ENCODE measurements at places on chromosomes 13 and 19.

DNA sequence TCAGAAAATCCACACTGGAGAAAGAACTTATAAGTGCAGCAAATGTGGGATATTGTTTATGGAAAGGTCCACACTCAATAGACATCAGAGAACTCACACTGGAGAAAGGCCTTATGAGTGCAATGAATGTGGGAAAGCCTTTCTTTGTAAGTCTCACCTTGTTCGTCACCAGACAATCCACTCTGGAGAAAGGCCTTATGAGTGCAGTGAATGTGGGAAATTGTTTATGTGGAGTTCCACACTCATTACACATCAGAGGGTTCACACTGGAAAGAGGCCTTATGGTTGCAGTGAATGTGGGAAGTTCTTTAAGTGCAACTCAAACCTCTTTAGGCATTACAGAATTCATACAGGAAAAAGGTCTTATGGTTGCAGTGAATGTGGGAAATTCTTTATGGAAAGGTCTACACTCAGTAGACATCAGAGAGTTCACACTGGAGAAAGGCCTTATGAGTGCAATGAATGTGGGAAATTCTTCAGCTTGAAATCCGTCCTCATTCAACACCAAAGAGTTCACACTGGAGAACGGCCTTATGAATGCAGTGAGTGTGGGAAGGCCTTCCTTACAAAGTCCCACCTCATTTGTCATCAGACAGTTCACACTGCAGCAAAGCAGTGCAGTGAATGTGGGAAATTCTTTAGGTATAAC is 12.0 kb upstream of the ZNF548 start:
- no peak for DNase-seq

DNA sequence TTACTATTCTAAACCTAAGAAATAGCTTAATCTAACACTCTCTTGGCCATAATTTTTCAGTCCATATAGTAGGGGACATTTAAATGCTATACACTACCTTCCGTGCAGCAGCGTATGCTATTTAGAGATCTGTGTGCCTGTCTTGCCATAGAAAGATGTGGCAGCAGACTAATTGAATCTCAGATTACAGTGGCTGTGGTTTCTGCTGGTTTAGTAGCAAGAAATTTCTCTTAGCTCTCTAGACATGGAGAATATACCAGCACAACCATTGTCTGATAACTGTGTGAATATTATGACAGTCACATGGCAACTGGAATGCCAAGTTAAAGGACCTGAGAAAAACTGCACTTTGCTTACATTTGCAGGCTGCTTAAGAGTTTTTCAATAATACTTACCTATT is 672.4 kb upstream of the MIR17HG start:
- no peak for DNase-seq

DNA sequence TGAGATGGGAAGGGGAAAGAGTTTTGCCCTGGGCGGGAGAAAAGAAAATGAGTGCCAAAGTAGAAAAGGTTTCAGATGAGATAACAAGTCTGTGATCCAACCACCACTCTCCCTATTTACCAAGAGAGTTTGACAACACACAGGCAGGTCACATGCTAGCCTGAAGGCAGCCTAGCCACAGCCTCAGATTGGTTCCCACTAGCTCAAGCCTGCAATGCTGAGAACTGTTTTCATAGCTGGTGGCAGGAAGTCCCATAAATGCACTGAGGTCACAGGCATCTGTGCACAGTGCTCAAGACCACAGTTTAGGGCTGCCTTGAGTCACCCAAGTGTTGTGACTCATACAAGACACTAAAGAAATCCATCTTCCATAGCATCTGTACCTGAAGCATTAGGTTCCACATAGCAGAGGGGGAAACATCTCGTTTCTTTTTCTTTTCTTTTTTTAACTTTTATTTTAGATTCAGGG is 18.5 kb upstream of the POP4 start:
- DNase-seq: no peak

DNA sequence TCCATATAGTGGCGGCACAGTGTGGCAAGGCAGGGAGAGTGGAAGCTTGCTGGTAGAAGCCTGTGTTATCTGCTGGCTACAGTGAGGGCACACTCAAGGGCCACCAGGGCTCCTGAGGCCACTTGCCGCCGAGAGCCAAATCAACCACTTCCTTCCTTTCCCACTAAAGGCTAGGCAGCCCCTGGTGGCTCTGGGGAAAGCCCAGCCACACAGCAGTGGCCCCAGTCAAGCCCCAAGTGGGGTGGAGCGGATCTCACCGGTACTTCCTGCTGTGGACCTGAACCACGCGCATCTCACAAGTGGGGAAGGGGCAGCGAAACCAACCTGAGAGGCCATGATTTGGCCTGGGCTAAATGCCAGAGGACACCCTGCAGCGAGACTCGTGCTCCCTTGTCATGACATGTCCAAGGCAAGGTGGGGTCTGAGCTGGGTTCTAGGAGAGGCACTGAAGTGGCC is 21.9 kb upstream of the SLC35E1 start:
- peak; percentile 63 for DNase-seq

DNA sequence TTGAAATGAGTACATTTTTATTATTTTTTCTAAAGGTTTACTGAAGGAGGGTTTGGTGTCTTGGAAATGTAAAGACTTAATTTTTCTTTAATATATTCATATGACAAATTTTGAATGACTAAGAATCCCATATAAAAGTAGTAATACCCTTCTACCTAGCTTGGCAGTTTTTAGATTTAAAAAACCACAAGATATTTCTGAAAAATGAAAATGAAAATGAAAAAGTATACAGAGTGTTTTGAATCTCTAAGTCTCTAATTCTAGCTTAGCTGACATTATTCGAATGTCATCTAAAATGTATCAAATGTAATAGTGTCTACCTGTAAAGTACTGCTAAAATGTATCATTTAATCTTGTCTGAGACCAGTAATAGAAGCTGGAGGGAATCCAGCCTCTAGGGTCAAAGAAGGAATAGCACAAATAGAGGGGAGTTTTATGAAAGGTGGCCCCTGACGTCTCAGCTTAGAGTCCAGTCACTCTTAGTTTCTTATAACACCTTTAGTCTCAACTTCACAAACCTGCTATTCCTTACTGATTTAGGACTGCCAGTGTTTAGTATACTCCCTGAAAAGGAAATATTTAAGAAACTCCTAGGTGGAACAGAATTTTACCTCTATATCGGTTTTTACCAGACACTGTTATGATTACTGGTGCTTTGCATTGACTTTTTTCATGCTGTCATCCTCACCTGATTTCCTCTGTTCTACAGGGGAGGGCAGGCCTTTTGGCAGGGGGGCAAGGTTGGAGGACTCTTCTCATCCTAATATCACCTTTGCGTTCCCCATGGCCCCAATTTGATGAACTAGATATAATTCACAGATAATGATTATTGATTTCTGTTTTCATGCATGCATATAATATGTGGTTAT is 16.2 kb upstream of the MIR17HG start:
- no peak for DNase-seq

GRCh38 chr19:41302624-41303351 is 7.2 kb upstream of the CCDC97 start:
- DNase-seq: peak; percentile 45

DNA sequence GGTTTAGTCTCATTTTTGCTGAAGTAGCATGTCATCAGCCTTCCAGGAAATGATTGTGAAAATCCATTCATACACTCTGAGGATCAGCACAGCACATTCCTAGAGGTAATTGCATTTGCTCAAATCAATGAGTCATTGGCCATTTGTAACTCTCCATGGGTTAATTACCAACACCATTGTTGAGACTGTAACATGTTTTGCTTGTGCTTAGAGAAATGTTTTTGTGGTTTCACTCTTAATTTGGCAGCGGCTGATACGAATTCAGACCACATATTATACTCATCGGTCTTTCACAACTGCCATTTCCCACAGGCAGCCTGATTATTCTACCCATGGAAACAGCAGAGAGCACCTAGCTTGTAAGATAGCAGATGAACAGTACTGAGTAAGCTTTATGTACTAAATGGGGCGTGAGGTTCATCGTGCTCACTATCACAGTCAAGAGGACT is 110.3 kb downstream of the NHLRC3 start:
- no peak for DNase-seq

DNA sequence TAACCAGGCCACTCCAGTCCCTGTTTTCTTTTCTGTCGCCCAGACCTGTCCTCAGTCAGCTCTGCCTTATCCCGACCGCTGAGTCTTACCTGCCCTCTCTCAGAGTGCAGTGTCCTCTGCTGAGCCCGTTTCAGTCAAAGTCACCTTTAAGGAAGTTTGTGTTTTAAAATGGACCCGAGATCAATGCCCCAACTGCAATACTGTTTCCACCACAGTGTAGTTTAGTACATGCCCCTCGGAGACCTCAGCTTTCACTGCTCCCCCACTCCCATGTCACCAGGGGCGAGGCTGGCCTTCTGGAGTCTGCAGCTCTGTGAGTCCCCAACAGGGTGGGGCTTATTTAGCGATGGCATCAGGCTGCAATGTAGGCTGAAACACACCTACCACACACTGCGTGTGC is 248.4 kb upstream of the TSHZ3 start:
- no peak for DNase-seq

- DNase-seq: no peak
Observed at GRCh38 chr19:15195371-15196334, 5.1 kb downstream of the NOTCH3 start.

DNA sequence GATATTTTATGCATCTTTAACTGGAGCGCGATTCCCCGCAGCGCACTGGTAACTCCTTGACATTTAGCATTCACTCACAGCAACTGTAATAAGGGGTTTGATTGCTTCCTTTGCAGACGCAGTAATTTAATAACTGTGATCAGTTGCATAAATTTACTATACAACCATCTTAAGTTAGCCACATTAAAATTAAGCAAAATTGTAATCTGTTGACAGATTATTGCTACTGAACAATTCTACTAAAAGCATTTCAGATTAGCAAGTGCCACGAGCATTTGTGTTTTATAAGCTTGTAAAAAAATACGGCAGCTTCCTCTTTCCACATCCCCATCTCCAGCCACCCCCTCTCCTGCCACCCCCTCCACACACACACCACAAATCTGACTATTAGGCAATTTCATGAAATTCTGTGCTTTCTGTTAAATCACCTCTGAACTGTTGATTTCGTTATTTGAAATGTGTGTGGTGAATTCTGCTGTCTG is 44.4 kb downstream of the TSHZ3 start:
- peak; percentile 93 for DNase-seq

DNA sequence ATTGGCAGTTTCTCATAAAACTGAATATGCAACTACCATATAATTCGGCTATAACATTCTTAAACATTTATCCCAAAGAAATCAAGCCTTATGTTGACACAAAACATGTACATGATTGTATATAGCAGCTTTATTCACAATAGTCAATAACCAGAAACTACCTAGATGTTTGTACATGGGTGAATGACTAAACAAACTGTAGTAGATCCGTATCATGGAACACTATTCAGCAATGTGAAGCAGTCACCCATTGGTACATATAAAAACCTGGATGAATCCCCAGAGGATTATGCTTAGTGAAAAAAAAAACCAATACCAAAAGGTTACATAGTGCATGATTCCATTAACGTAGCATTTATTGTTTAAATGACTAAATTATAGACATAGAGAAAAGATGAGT is 471.7 kb upstream of the KLHL1 start:
- DNase-seq: no peak

DNA sequence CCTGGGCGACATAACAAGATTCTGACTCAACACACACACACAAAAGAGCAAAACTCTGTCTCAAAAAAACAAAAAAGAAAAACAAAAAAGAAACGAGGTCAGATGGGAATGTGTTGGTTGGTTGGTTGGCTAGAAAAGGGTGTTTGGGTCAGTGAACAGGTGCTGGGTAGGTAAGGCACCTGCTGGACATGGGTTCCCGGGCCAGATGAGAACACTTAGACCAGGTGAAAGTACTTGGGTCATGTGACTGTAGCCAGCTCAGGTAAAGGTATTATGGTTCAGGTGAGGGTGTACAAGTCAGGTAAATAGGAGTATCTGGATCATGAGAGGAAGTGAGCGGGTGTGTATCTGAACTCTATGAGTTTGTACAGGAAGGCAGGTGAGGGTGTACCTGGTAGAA is 14.5 kb upstream of the ZNF414 start:
- no peak for DNase-seq

- no peak for DNase-seq
Observed at GRCh38 chr13:99285432-99286182, 21.6 kb downstream of the GPR183 start.

DNA sequence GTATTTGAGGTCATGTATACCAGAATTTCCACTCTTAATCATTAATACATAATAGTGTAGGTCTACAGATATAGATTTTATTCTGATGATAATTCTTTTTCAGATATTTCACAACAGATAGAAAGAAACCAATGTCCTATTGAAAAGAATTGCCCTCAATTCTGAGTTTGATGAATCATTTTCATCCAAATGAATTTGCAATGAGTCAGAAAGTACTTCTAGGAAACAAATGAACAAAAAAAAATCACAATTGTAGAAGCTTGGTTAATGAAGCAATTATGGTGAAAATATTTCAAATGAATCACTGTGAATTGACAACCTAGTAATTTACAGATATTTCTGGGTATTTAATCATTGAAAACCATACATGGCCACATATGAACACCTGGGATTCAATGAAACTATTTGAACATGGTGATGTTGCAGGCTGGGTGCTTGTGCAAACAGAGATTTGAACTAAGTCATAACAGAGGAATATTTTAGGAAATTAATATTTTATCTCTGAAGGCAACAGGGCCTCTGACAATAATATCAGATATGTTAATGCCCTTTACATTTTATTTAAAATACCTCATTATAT is 360.9 kb downstream of the SLITRK5 start:
- DNase-seq: no peak

DNA sequence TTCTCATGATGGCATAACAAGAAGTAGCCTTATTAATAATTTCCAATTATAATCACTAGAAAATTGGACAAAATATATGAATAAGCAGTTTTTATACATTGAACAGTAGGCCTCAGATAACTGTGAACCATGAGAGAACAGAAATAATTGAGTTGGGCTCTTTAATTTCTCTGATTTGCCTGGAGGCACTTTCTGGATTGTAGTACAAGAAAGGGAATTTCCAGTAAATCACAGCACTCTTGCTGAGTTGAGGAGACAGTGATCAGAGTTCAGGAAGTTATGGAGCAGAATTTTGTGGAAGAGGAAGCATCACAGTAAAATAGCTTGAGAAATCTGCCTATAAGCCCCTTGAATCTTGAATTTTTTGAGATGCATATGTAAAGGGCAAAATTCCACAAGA is 216.2 kb downstream of the MAB21L1 start:
- no peak for DNase-seq

- DNase-seq: no peak
Observed at GRCh38 chr13:41370736-41371135, 59.7 kb downstream of the NAA16 start.

- peak; percentile 55 for DNase-seq
Observed at GRCh38 chr19:13095393-13095784, 7.3 kb downstream of the LYL1 start.

- DNase-seq: no peak
Observed at GRCh38 chr19:53655042-53655665, 23.4 kb downstream of the DPRX start.

GRCh38 chr19:41426116-41426841 is 895 bp downstream of the B3GNT8 start:
- DNase-seq: no peak

Measured in HL-60 (cell line).